ENCODE measurements at places on chromosomes 7 and 10. TPM values are rescaled to one million over a fixed set of nuclear protein-coding genes. Genes with fewer than 3 reads are reported as not detected.
A peak's percentile ranks its signal among the peaks of the same experiment; 100 is the strongest.

PNLIPRP1 gene
- not detected for polyA plus RNA-seq

- DNase-seq: no peak
These were observed 646.2 kb upstream of the GRM3 start for GRCh38 chr7:85997515-85997914.

DNA sequence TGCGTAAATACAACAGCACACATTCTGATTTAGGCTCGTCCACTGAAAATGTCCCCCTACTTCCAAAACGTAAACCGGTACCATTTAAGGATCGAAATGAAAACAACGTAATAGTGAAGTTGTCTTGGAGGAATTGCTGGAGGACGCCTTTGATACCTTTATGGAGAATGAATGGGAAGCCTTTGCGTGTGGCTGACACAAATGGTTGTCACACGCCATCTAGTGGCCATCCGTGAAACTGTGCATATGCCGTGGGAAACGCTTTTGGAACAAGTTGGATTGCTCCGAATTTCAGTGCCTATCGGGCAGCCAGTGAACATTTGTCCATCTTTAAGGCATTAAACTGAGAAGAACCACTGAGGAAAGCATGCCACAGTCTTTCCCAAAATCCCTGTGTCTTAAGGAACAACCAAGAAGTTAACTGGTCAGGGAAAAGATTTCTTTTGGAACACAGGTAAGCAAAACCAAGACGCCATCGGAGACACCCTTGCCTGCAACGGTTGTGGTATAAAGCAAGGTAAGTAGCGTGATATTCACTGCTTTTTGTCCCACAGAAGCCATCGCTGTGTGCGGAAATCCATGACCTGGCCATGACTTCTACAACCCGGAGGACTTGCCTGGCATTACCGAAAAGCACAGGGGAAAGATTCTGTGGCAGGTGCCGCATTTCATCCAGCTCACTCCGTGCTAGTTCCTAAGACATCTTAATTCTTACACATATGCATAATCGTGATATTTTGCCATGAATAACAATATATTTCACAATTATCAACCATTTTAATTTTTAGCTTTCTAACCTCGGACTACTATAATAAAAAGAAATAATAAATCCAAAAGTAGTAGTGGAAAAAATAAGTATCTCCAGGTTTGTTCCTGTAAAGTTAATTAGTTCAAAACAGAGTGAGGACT is 100.6 kb downstream of the FAM204A start:
- peak; percentile 63 for DNase-seq

GRCh38 chr10:33180390-33180789 is 154.1 kb downstream of the NRP1 start:
- no peak for DNase-seq

DNA sequence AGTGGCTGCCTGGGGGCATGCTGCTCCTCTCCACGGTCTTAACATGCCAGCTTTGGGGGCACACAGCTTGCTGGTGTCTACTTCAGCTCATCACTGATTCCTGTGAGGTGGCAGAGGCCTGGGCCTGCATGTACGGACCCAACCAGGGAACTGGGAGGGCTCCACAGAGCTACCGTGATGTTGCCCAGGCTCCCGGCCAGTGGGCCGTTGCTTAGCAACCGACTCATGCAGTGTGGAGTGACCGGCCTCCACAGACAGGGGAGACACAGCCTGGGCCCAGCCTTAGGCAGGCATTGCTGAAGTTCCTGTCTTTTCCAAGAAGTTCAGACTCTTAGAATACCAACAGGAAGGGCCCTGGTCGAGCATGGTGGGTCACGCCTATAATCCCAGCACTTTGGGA is 25.8 kb upstream of the SH2B2 start:
- DNase-seq: no peak

PRKCQ gene
- 62.4 TPM for polyA plus RNA-seq

HECW1 gene
- 0.11 TPM for polyA plus RNA-seq

- no peak for DNase-seq
These were observed 23.2 kb downstream of the NOLC1 start for GRCh38 chr10:102175415-102175814.

DIP2C gene
- polyA plus RNA-seq: 1.4 TPM

DNA sequence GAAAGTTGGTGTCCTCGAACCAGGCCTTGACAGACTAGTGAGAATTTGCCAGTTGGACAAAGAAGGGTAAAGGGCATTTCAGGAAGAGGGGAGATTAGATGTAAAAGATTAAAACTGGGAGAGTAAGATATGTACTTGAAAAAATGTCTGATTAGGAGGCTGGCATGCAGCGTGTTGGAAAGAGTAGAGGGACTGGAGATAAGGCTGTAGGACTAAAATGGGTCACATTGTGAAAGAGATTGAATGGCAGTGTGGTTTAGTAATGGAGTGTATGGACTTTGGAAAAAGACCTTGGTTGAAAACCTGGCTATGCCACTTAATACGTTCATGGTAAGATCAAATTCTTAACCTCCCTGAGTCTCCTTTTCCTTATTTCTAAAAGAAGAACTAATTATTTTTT is 14.1 kb downstream of the CREM start:
- DNase-seq: no peak
